NCI-H1417 (cell line): ENCODE measurements at places on chromosomes 2 and 18.

- DNase-seq, result no peak
These were observed 4.6 kb downstream of the LRRFIP1 start for GRCh38 chr2:237631801-237632585.

DNA sequence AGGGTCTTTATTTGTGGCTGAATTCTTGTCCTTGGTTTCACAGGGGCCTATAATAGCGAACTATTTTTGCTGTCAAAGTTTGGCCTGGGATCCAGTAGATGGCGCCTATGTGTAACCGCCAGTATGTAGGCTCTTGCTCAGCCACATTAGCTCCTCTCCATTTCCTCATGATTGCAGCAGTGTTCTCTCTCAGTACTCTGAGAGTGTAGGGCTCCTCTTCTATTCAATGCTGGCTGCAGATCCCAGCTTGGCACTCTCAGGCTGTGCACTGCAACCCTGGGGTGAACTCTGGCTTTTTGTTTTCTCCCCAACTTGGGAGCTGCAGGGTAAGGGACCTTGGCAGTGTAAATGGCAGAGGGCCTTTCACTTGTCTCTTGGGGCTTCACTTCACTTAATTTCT is 344.6 kb upstream of the CHAC2 start:
- peak; percentile 34 for DNase-seq

- DNase-seq, result no peak
These were observed 12.9 kb downstream of the IGFBP2 start for GRCh38 chr2:216646116-216646515.

GRCh38 chr18:59725142-59725541 is 27.9 kb upstream of the CCBE1 start:
- DNase-seq, result no peak

- DNase-seq, result no peak
These were observed 543.6 kb upstream of the SOX11 start for GRCh38 chr2:5148392-5149085.

- no peak for DNase-seq
These were observed 75.2 kb upstream of the CD302 start for GRCh38 chr2:159873258-159873657.

DNA sequence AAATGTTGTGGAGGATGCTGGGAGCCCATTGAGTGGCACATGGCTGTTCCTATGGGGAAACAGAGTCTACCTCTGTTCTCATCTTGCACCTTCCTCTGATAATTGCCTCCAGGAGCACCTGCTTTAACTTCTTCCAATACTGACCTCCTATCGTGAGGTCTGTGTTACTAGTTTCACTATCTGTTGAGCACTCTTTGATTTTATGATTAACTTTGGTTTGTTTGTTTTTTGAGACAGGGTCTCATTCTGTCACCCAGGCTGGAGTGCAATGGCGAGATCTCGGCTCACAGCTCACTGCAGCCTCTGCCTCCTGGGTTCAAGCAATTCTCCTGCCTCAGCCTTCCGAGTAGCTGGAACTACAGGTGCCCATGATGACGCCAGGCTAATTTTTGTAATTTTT is 12.1 kb upstream of the RFX8 start:
- DNase-seq, result no peak

DNA sequence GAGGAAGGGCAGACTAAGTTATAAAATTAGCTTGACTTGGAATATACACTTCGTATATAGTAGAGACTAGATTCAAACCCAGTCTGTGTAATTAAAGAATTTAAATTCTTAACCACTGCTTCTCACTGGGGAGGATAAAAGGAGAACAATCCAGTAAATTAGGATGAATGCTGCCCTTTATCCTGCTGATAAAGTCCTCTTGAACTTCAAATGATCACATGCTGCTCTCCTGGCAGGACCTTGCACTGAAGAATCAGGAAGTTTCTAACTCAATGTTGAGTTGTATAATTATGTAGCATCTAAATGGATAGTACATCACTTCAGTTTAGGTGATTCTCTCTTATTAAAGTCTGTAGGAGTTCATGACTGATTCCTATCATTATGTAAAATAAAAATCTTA is 1179.7 kb downstream of the DSC3 start:
- no peak for DNase-seq
